ENCODE measurements at places on chromosomes 1 and 21.

DNA sequence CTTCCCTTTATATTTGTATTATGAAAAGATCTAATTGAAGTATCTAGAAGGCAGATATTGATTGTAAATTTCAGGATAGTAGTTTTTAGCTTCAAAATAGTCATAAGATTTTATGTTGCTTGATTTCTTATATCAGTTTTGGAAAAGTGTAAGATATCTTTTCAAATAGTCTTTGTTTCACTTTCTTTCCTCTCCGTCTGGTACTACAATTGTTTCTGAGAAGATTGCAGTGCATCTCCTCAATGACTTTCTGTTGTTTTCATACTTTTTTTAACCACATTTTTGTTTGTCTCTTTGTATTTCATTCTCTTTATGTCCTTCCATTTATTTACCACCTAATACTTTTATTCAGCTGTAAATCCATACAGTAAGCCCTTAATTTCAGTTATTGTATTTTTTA, 964.6 kb upstream of the B3GALT2 start:
- no peaks in the 10 kb centered on the region for H3K36me3 ChIP-seq
- DNase-seq, result no peak
- H3K27me3 ChIP-seq, result no peaks in the 10 kb centered on the region
- H3K4me1 ChIP-seq, result peaks cover 3% of the 10 kb centered on the region
- no peak overlapping the region for H3K4me3 ChIP-seq
- H3K27ac ChIP-seq, result no peak overlapping the region

GRCh38 chr1:110430366-110430765, 20.6 kb upstream of the PROK1 start:
- DNase-seq, result no peak
- H3K4me3 ChIP-seq, result no peak overlapping the region
- no peak overlapping the region for H3K27ac ChIP-seq
- no peaks in the 10 kb centered on the region for H3K4me1 ChIP-seq

DNA sequence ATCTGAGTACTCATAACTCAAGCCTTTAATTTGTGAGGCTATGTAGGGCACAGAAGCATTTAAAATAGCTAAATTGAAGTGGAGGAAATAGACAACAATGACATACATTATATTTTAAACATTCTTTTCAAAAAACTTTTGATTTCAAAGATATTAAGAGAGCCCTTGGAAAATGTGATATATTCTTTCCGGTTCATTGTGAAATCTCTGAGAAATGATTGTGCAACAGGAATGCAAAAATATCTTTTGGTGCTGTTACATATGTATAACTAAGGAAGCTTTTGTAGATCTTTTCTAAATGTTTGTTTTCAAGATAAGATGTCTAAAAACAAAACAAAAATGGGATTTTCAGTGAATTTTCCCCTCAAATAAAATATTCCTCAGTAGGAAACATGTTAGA, 185.2 kb downstream of the LEPR start:
- DNase-seq, result no peak
- no peak overlapping the region for H3K4me3 ChIP-seq
- no peaks in the 10 kb centered on the region for H3K36me3 ChIP-seq
- no peak overlapping the region for H3K27ac ChIP-seq

GRCh38 chr1:29820401-29820800, 584.1 kb downstream of the PTPRU start:
- H3K4me3 ChIP-seq, result no peak overlapping the region
- no peaks in the 10 kb centered on the region for H3K36me3 ChIP-seq
- no peak overlapping the region for H3K27ac ChIP-seq
- H3K27me3 ChIP-seq, result peaks cover 18% of the 10 kb centered on the region
- no peaks in the 10 kb centered on the region for H3K4me1 ChIP-seq
- DNase-seq, result no peak

DNA sequence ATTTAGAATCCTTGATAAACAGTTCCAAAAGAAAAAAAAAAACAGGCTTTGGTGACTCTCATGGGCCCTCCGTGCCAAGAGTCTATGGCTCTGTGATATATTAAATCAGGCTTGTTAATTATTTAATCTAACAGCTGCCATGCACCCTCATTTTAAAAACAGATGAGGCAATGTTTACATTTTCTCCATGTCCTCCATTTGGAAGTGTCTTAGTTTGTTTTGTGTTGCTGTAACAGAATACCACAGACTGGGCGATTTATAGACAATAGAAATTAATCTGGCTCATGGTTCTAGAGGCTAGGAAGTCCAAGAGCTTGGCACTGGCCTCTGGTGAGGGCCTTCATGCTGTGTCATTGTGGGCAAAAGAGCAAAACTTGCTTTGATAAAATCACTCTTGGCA, 58.0 kb downstream of the B3GALT5 start:
- peaks cover 2% of the 10 kb centered on the region for H3K27me3 ChIP-seq
- H3K4me3 ChIP-seq, result no peak overlapping the region
- H3K27ac ChIP-seq, result no peak overlapping the region
- no peak for DNase-seq

DNA sequence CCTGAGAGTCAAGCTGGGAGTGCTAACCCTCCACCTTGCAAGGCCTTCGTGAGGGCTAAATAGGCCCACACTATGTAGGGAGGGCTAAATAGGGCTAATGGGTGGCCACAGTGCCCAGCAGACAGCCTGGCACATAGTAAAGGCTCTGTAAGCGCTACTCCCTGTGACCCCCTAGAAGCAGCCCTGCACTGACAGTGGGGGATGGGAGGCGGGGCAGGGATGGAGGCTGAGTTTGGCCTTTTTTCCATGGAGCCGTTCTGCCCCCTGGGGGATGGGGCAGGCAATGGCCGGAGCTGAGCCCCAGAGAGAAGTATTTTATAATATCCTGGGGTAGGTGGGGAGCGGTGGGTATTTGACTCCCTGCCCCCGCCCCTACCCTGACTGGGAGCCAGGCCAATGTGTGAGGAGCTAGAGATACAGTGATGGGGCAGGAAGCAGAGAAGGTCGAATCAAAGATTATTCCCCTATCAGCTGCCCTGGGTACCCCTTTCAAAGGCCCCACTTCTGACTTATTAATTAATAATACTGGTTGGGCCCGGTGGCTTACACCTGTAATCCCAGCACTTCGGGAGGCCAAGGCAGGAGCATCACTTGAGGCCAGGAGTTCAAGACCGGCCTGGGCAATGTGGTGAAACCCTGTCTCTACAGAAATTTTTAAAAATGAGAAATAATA, 42.3 kb downstream of the LACTBL1 start:
- H3K27ac ChIP-seq, result no peak overlapping the region
- H3K4me3 ChIP-seq, result no peak overlapping the region
- no peak for DNase-seq
- H3K27me3 ChIP-seq, result peaks cover 23% of the 10 kb centered on the region
- no peaks in the 10 kb centered on the region for H3K4me1 ChIP-seq
- H3K36me3 ChIP-seq, result no peaks in the 10 kb centered on the region

GRCh38 chr1:231827337-231828105, 200.9 kb downstream of the DISC1 start:
- H3K4me3 ChIP-seq, result no peak overlapping the region
- no peaks in the 10 kb centered on the region for H3K36me3 ChIP-seq
- no peak overlapping the region for H3K27ac ChIP-seq
- no peak for DNase-seq
- H3K4me1 ChIP-seq, result no peaks in the 10 kb centered on the region
- no peaks in the 10 kb centered on the region for H3K27me3 ChIP-seq
